ENCODE measurements at places on chromosomes 11 and 22. TPM values are rescaled to one million over a fixed set of nuclear protein-coding genes. Genes with fewer than 3 reads are reported as not detected.

Gene MAP6
- 1.9 TPM for total RNA-seq

Gene OR52M1
- total RNA-seq, result not detected

Gene APOL3
- not detected for total RNA-seq

Gene RGL4
- total RNA-seq, result not detected

Gene MYRF
- 14.2 TPM for total RNA-seq
